ENCODE measurements at places on chromosomes 12 and 14. TPM values are rescaled to one million over a fixed set of nuclear protein-coding genes. Genes with fewer than 3 reads are reported as not detected.

FOXG1 gene
- polyA plus RNA-seq = not detected

DNA sequence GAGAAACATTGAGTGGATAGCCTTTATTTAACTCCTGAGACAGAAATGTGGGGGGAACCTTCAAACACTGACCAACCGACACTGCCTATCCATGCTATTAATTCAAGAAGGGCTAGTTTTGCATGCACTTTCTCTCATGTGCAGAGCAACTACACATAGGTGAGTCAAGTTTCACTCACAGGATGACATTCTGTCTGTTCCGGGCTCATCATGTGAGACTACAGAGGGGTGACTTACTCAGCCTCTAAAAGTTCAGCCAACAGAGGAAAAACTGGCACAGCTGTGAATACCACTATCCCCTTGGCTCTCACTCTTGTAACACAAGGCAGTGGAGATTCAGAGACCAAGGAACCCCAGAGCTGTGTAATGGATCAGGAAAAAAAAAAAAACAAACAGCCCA is 13.3 kb downstream of the BEST3 start:
- peaks cover 5% of the 10 kb centered on the region for H3K4me1 ChIP-seq
- peak overlapping the region; percentile 30 for H3K27ac ChIP-seq
- no peak overlapping the region for H3K4me3 ChIP-seq
- H3K36me3 ChIP-seq = no peaks in the 10 kb centered on the region

DNA sequence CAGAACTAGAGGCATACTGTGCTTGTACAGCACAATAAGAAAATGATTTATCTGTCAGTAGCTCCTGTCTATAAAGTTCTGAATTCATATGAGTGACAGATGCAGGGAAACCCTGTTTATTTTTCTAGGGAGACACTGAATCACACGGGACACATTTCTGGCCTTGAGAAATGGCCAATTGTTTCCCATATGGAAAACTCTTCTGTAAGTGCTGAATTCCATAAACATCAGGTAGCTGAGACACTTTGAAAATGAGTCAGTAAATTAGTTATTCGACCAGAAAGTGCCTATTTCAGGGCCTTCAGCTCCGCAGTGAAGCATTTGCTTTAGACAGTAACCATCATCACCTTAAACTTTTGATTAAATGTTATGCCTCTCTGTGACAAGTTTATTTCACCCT is 184.4 kb downstream of the TMEM132D start:
- no peaks in the 10 kb centered on the region for H3K36me3 ChIP-seq
- H3K27ac ChIP-seq = no peak overlapping the region
- no peaks in the 10 kb centered on the region for H3K4me1 ChIP-seq
- no peak for DNase-seq

GRCh38 chr14:56821805-56822610 is 11.7 kb upstream of the OTX2 start:
- no peaks in the 10 kb centered on the region for H3K36me3 ChIP-seq
- no peaks in the 10 kb centered on the region for H3K4me1 ChIP-seq
- peaks cover 44% of the 10 kb centered on the region for H3K27me3 ChIP-seq
- H3K4me3 ChIP-seq = no peak overlapping the region
- DNase-seq = no peak

DNA sequence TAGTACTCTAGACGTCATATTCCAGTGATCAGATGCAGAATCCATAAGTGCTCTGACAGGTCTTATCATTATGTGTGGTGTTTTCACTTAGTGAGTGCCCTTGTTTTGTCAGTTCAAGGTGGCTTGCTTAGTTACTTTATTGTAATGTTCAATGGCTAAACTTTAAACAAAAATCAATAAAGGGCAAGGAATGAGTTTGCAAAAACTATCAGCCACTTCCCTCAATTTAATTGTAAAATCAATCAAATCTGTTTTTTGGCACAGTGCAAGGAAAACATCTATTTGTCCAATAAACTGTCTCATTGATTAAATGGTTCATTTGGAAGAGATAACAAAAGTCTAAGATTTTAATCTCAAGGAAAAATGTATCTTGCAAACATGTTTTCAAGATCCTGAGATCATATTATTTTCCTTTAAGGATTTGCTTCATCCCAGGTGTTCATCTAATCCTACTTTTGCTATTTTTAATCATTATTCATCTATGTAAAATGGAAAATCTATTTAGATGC is 59.6 kb upstream of the EEA1 start:
- H3K36me3 ChIP-seq = no peaks in the 10 kb centered on the region
- peaks cover 19% of the 10 kb centered on the region for H3K4me1 ChIP-seq
- no peak for DNase-seq
- peak overlapping the region; percentile 67 for H3K27ac ChIP-seq

GPHB5 gene
- not detected for polyA plus RNA-seq

DNA sequence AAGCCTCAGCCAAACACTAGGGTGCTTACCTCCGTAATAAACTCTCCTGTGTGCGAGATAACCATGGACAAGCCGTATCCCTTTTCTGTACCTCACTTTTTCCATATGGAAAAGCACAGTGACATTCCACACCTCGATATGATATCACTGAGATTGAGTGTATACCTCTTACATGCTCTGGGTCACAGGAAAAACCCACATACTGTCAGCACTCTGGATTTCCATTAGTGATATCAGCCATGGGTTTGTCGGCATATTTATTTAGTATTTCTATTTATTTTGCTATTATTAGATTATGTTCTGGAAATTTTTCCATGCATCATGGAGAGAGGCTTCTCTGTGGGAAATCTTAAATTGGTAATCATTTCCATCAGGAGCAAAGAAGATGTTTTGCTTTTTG is 28.0 kb upstream of the DAAM1 start:
- DNase-seq = no peak
- H3K36me3 ChIP-seq = no peaks in the 10 kb centered on the region
- H3K27me3 ChIP-seq = no peaks in the 10 kb centered on the region
- no peaks in the 10 kb centered on the region for H3K4me1 ChIP-seq
- H3K27ac ChIP-seq = no peak overlapping the region
- H3K4me3 ChIP-seq = no peak overlapping the region

HOXC12 gene
- polyA plus RNA-seq = not detected

Data from adrenal gland (tissue), 19 donors.